ENCODE measurements at places on chromosomes 1 and 21.

DNA sequence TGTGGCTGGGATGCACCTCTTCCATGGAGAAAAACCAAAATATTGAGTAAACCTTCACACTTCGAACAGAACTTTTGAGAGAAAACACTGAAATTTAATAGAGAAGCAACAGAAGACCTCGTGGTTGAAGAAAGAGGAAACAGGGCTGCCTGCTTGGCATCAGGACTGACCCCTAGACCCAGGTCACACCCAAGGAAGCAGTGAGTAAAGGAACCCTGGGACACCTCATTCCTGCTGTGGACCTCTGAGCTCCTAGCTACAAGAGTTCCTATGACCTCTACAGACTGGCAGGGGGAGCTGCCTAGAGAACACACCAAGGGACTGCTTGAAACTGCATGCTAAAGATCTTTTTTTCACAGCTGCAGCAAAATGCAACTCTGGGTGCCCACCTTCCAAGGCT is 67.8 kb downstream of the FASLG start:
- DNase-seq = no peak

- no peak for DNase-seq
Measured at GRCh38 chr1:231776010-231776756, 149.6 kb downstream of the DISC1 start.

DNA sequence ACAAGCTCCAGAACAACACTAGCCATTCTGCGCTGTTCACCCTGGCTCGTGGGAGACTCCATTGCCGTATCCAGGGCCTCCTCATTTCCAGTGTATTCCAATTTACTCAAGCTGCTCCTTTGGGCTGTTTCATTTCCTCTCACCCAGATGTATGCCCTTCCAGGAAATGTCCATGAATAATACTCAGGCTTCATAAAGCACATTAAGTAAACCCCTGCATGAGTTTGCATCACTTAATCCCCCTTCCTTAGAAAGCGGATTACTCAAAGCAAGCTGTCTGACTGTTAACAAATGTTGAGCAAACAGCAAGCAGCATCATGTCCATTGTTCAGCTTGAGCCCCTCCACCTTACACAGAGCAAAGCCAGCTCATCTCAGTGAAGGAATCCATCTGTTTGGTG is 403.6 kb upstream of the PBX1 start:
- DNase-seq = no peak

DNA sequence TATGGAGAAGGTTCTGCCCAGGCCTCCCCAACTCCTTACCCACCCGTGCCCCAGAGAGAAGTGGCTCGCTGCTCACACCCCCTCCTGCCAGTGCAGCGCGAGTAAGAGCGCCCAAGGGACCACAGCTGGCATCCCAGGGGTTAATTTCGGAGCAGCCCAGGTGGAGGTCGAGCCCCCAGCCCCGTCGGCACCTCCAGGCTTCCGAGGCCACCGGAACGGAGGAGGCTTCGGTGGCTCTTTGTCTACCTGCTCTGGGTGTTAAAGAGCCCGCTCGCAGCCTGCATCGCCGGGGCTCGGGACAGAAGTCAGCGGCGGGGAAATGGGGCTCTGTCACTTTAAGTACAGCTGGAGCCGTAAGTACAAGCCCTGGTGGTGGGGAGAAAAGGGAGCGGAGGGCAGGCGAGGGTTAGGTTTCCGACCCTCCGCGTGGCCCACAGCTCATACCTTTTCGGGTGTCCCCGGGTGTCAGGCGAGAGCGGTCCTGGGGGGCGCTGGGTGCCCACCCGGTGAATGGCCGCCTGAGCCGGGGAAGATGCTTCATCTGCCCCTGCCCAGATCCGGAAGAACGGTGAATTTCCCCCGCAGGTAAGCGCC is 89.4 kb upstream of the IPO9 start:
- DNase-seq = peak; percentile 49

DNA sequence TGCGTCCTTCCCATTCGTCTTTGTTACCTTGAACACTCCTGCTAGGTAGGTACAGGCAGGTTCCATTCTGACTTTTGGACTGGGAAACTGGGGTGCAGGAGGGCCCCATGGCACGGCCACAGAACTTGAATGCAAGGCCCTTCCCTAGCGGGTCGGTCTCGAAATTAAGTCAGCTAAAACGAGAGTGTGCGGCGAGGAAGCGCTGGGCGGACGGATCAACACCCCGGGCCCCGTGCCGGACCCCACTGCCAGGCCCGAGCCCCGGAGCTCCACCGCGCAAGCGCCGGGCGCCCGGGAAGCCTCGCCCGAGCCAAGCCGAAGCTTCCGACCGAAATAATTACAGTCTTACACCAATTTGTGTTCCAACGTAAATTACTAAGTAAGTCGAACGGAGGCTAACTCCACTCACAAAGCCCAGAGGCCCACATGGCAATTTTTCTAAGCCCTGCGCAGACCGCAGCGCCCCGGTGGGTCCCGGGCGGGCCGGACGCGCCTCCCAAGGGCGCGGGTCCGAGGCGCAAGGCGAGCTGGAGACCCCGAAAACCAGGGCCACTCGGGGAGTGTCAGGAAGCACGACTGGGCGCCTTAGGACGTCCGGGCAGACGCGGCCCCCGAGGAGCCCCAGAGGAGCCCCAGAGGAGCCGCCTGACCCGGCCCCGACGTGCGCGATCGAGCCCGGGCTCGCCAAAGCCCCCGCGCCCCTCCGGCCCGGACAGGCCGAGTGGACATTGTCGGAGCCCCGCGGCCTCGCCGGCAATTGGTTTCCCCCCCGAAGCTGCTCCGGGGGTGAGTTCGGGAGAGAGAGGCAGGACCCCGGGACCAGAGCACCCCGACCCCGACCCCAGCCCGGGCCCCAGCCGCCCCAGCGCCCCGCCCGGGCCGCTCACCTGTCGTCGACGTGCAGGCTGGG is 624 bp downstream of the RIPK4 start:
- no peak for DNase-seq

DNA sequence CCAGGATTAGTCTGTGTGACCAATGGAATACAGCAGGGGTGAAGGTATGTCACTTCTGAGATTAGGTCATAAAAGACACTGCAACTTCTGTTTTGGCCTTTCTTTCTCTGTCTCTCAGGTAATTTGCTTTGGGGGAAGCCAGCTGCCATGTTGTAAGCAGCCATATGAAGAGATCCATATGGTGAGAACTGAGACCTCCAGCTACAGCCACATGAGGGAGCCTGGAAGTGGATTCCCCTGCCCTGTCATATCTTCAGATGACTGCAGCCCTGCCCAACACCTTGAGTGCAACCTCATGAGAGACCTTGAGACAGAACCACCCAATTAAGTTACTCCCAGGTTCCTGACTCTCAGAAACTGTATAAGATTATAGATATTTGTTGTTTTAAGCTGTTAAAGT is 70.1 kb upstream of the ESRRG start:
- DNase-seq = no peak
